Activated effector memory CD4-positive, alpha-beta T cell treated with Interleukin-2 at 50 U/mL for 16 hours (primary cell): ENCODE measurements at places on chromosomes 6 and 20.

DNA sequence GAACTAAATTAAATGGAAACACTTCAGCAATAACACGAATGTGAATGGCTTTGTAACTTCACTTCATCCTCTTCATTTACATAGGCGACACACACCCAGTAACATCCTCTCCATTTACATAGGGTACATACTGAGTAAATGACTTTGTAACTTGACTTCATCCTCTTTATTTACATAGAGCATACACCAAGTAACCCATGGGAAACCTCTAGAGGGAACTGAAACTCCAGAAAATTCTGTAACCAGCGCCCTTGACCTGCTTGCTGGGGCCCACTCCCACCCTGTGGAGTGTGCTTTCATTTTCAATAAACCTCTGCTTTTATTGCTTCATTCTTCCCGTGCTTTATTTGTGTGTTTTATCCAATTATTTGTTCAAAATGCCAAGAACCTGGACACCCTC, 81.6 kb upstream of the OPRM1 start:
- DNase-seq: no peak

- DNase-seq: no peak
These were observed 87.1 kb downstream of the COL19A1 start for GRCh38 chr6:69953491-69953890.

- DNase-seq: no peak
These were observed 28.2 kb downstream of the SLC12A5 start for GRCh38 chr20:46056970-46057855.

DNA sequence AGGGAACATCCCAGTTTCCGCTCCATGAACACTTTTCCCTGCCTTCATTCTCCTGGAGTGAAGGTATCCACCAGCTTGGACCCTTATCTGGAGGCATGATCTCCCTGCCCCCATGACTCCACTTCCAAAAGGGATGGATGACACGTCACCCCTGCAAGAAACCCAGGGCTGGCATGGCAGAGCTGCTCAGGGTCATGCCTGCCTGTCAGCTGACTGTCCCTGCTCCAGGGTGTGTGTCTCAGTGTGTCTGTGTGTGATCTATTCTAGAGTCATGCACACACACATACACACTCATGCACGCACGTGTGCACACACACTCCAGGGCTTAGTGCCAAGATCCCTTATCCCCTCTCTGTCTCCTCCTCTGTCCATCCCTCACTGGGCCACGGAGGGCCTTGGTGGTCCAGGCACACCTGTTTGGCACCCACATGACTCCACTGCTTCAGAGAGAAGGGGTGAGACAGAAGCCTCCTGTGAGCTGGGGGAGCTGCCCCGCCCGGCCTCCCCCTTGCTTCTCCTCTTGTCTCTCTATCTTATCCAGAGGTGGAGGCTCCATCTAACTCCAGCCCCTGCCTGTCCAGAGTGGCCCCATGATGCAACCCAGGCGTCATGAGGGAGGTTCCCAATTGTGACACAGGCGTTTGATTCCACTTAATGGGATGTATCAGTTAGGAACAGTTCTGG, 290.9 kb downstream of the CDC5L start:
- DNase-seq: no peak

GRCh38 chr20:56827763-56828162, 198.7 kb downstream of the TFAP2C start:
- DNase-seq: no peak

- DNase-seq: no peak
These were observed 51.9 kb downstream of the ERMARD start for GRCh38 chr6:169803271-169803811.

GRCh38 chr6:1387876-1388629, 1.3 kb upstream of the FOXF2 start:
- no peak for DNase-seq

GRCh38 chr6:168609026-168609685, 168.2 kb downstream of the SMOC2 start:
- no peak for DNase-seq

- DNase-seq: no peak
These were observed 15.7 kb upstream of the QKI start for GRCh38 chr6:163398815-163399214.

DNA sequence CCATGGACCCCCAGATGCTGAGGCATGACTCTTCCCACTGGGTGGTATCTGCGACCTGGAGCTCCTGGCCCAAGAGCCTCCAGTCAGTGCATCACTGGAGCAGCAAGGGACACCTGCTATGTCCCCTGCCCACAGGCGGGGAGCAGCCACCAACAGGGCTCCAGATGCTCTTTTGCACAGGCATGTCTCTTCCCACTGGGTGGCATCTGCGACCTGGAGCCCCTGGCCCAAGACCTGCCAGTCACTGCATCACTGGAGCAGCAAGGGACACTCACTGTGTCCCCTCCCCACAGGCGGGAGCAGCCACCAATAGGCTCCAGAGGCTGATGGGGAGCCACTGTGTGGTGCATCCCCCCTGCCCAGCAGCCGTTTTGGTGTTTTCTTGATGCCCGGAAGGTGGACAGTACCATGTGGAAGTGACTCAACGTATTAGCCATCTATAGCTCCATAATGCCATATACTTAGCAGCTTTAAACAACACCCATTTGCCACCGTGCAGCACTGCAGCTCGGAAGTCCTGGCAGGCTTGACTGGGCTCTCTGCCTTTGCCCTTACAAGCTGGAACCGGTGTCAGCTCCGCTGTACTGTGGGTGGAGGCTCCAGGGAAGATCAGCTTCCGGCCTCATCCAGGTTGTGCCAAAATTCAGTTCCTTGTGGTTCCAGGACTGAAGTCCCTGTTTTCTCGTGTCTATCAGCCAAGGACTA, 124.9 kb upstream of the CST7 start:
- no peak for DNase-seq

- DNase-seq: no peak
These were observed 50.8 kb downstream of the AIG1 start for GRCh38 chr6:143111443-143111842.

DNA sequence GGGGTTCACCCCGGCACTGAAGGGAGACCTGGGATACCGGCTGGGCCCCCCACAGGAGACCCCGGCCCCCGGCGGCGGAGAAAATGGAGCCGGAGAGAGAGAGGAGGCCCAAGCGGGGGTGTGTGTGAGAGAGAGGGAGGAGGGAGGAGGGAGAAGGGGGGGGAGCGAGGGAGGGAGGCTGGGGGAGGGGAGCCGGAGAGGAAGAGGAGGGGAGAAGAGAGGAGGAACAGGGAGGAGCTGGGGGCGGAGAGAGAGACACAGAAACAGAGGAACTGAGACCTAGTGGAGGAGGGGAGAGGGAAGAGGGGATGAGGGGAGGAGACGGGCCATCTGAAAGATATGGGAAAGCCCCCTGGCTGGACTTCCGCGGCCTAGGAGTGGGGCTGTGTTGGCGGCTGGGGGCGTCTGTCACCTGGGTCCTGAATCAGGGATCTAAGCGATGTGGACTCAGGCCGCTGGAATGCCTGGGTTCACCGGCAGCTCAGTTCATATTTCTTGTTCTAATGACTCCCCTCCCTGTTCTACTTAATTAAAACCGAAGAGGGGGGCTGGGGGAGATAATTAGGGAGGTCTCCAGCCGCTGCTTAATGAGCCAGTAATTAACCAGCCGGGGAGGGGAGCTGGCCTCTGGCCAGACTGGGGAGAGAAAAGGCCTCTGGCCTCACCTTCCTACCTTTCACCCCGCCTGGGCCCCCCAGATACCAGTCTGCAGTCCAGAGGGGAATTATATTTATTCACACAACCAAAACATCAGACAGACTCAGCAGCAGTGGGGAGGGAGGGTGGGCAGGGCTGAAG, at the start of gene PBX2:
TSS of gene PBX2 (minus strand) at position 149 of the 798 bp plus-strand sequence. CDS start 287 bp downstream, outside the sequence.
- DNase-seq: peak; percentile 77

DNA sequence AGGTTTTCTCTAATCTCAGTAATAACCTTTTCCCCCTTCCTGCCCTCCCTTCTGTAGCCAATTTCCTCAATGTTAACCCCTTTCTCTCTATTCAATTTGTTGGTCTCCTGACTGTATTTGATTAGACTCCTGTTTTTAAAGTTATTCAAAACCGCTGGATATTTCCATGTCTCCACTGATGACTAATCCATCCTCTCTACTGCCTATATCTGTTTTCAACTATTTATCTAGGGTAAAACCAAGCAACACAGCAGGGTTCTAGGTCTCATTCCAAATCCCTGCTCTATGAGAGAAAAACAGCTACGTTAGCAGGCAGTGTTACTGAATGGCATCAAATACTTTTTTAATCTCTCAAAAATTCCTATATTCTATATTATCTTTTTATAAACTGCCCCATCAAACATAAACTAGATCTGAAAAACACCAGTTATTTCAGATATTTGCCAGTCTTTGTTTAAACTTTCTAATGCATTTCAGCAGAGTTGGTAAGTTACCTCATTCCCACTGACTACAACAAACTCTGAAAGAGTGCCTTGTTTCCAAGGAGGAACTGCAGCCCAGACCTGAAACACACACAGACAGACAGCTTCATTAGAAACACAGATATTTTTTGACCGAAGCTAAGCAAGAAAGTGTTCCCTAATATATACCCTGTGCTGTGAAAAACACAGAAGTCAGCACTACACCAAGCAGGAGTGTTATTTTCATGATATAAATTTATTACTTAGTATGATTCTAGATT, 8.2 kb downstream of the RTN4IP1 start:
- no peak for DNase-seq

DNA sequence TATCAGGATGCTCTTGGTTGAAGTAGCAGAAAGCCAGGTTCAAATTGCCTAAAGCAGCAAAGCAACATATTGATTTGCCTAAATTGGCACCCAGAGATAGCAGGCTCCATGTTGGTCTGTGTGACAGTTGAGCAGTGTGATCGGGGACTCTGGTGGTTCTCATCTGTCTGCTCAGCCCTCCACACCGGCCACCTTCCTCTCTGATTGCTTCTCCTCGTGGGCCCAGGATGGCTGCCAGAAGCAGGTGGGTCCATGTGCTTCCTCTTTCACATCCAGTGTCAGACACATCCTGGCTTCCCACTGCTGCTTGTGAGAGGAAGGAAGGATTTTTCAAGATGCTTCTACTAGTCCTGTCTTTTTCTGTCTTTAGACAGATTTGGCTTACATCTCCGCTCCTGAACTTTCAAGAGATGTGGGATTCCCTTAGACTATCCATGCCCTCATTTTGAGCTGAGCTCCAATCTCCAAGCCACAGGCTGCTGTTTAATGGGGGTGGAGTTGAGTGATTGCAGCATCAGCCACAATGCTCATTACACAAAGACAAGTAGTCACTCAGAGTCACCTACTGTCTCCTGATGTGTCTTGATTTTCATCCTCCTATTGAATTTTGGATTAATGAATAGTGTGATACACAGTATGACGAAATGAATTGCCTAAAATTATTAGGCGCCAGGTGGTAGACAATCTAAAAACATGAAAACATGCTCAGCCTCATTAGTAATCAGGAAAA, 122.2 kb downstream of the ZDHHC14 start:
- DNase-seq: no peak

- DNase-seq: no peak
These were observed 48.7 kb downstream of the YTHDF1 start for GRCh38 chr20:63167026-63167917.

DNA sequence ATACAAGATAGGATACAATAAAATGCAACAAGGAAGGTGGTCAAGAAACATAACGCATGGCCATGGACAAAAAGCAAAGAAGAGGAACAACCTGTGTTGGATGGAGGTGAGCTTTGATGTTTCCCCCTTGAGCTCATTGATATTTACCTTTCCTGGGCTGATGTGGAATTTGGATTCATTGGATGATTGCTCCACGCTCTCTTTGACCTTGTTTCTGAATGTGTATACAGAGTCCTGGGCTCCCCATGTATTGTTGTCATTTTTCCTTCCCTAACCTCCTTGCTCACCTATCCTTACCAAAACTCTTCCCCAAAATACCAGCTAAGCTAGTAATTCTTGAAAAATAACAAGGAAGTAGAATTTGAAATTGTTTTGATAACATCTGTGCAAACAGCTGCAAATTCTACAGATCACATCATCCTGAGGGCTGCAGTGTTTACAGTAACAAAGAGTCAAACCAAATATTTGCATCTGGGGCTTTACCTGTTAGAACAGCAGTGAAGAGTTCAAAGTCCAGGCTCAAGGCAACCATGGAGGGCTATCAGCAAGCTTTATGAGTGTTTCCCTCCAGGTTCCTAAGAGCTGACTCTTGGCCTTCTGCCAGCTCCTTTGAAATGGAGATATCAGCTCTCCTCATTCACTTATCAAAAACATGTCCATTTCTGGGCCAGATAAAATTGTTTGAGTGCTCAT, 214.3 kb upstream of the MARCKS start:
- no peak for DNase-seq

DNA sequence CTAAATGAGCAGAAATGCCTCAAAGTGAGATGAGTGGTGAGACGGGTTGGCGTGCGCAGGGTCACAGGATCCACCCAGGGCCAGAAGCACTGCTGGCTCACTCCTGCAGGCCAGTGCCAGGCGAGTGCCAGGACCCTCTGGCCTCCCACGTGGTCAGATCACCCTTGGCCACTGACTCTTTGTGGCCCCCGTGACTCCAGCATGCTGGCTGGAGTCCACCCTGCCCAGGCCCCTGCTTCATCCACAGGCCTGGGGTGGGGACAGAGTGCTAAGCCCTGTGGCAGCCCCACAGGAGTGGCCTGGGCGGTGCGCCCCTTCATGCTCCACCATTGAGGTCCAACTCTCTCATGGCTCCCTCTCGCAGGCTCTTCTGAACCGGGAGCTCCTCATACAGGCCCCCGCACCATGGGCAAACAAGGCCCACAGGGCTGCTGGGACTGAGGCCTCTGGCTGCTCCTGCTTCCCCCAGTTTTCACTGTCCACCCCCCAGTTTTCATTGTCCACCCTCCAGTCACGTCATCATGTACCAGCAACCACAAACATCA, 61.6 kb downstream of the ABHD12 start:
- DNase-seq: no peak
